Fibroblast of mammary gland (primary cell): ENCODE measurements at places on chromosomes 7 and 10.

DNA sequence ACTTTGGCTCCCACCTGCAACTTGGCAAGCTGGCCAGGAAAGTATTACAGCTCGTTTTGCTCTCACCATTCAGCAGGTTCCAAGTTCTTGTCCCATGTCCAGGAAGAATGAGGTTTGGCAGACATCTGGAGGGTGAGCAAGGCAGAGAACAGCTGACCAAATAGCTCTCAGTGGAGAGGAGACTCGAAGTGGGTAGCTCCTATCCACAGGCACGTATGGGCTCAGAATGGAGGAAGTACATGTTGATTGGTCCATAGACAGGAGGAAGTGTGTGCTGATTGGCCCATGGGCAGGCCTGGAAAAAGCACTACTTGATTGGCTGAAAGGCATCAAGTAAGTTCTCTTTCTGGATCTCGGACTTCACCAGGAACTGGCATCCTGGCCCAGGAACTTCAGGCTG lies 3.0 kb upstream of the NCAPG2 start:
- DNase-seq: peak; percentile 47

DNA sequence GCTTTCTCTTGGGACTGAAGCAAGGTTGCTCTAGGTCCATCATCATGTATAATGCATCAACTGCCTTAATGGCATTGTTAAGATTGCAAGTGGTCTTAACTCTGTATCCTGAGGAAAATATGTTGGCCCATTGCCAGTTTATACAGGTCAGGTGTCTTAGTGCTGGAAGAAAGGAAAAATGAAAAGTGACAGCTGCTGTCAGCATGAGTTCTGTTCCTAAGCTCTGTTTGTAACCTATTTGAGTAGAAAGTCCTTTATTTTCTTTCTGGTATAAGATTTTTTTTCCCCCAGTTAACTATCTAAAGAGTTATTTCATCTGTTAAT lies 127.2 kb downstream of the SRI start:
- no peak for DNase-seq

- DNase-seq: no peak
Measured at GRCh38 chr7:40972426-40972825, 730.5 kb downstream of the INHBA start.

DNA sequence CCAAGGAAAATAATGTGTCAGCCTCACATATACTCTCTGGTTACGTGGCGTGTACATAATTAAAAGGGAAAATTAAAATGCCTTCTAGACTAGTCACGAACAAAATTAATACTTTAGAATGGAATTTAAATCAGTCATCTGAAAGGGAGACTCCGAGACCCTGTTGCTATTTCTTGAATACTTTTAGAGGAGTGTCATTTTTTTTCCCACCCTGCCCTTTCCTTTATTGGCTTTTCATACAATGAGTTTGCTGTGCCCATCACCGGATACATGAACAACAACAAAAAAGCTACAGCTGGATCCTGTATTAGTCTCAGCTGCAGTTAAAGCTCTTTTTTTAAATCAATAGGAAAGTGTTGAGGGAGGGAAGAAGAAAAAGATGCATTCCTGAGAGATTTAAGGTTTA lies 20.1 kb downstream of the CYTH3 start:
- peak; percentile 66 for DNase-seq

DNA sequence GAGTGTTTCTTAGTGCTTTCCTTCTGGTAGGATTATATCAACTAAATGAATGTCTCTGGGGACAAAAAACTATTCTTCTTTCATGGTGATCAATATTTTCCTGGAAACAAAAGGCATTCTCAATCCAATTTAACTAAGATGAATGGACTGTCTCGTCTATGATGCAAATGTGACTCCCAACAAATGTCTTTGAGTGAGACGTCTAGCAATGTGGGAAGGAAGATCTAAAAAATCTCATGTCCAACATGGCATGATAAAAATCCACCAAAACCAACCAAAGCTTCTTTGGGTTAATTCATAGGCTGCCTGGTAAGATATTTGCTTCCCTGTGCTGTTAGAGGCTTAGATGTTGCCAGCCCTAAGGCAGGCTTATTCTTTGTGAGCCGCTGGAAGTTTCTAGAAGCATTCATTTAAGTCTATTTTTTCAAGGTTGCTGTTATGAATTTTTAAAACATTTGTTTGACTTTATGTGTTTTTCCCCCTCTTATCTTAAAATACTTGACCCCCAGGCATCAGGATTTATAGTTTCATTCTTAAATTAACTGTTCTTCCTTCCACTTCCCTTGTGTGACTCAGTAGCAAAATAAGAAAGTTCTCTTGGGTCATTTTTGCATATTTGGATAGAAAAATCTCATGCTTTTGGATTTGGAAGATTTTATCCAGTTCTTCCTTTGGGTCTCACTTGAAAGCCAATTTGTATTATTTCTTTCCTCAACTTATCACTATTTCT lies 156.3 kb downstream of the NRP1 start:
- no peak for DNase-seq
